Dermis blood vessel endothelial cell (primary cell): ENCODE measurements at places on chromosomes 5 and 9. TPM values are rescaled to one million over a fixed set of nuclear protein-coding genes. Genes with fewer than 3 reads are reported as not detected.

GRCh38 chr9:72809586-72809985, 143.3 kb downstream of the ALDH1A1 start:
- DNase-seq = no peak

DNA sequence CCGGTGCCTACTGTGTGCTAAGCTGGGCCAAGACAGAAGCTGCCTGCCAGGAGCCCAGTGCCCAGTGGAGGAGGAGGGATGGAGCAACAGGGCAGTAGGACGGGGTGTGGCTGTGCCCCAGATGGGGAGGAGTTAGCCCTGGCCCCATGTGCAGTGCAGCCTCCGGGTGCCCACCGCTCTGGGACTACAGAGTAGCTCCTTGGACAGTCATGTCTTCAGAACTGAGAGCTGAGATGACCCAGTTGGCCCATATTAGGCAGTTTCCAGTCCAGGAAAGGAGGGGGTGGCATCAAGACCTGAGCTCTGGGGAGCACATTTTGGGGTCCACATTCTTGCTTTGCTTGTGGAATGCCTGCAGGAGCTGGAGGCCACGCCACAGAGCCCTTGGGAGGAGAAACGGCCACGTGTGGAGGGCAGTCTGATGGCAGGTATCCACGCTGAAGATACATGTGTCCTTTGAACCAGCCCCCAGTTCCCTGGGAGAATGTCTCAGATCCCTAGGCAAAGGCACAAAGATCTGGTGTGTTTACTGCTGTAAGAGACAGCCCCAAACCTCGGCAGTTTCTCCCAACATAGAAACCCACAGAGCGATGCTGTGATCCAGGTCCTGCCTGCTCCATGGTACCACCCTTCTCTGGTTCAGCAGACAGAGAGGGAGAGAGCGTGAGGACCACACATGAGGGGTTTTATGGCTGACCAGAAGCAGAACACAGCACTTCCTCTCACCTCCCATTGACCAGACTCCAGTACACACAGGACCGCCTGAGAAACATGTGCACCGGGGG, 46.8 kb upstream of the FCN1 start:
- DNase-seq = no peak

GRCh38 chr9:101333490-101333889, 51.3 kb downstream of the BAAT start:
- no peak for DNase-seq

- no peak for DNase-seq
Observed at GRCh38 chr5:6708814-6709213, 4.4 kb upstream of the TENT4A start.

Gene LCN2
- total RNA-seq = 0.14 TPM in 1 of 2 replicates, not detected in the other
